ENCODE measurements at places on chromosomes 4 and X.
A peak's percentile ranks its signal among the peaks of the same experiment; 100 is the strongest.

DNA sequence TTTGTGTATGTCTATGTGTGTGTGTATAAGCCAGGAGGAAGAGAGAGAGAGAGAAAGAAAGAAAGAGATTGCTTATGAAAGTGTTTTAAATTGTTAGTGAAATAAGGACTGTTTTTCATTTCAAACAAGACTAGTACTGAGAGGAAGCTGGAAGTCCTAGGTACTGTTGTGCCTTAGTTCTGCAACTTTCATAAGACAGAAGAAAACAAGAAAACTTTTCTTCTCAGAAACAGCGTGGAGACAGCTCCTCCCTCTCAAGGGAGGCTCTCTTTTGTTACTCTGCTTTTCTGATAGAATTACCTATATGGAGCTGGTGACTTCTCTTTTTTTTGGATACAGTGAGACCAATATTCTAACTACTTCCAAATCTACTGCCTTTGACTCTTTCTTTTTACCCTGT lies 62.5 kb downstream of the BANK1 start:
- no peak for DNase-seq

GRCh38 chr4:158007566-158007965 lies 165.3 kb downstream of the GASK1B start:
- DNase-seq: no peak

GRCh38 chrX:12978205-12979025 lies 3.5 kb downstream of the TMSB4X start:
- peak; percentile 56 for DNase-seq

DNA sequence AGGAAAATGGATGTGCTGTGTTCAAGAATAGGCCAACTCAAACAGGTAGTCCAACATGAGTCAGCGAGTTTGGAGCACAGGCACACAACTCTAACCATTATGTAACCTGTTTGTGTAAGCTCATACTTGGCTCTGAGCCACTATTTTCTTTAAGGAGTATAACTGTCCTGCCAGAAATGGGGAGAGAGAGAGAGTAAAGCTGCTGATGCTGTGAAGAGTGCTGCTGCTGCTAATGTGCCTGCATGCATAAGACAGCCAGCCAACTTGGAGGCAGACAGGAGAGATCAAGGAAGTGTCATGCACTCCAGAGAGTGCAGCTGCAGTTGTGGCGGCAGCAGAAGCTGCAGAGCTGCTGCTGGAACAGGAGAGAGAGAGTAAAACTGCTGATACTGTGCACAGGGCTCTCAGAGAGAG lies 11.7 kb upstream of the STATH start:
- DNase-seq: peak; percentile 30
